ENCODE measurements at places on chromosomes 5 and 9.

GRCh38 chr9:113381909-113382411, 5.2 kb upstream of the HDHD3 start:
- DNase-seq = no peak

DNA sequence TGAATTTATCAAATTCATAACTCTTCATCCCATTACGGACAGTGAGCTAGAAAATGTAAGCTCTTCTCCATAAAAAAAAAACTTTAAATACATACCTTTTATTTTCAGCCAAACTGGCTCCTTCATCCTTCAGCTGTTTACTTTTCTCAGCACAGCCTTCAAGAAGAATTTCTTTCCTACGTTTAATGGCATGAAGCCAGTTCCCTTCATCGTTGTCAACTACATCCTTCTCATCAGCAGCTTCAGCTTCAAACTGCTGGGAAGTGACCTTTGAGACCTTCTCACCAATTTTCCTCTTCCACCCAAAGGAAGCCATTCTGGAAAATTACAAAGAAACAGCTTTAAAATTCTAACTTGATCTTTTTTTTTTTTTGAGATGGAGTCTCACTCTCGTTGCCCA, 9.1 kb downstream of the TTC33 start:
- DNase-seq = no peak

DNA sequence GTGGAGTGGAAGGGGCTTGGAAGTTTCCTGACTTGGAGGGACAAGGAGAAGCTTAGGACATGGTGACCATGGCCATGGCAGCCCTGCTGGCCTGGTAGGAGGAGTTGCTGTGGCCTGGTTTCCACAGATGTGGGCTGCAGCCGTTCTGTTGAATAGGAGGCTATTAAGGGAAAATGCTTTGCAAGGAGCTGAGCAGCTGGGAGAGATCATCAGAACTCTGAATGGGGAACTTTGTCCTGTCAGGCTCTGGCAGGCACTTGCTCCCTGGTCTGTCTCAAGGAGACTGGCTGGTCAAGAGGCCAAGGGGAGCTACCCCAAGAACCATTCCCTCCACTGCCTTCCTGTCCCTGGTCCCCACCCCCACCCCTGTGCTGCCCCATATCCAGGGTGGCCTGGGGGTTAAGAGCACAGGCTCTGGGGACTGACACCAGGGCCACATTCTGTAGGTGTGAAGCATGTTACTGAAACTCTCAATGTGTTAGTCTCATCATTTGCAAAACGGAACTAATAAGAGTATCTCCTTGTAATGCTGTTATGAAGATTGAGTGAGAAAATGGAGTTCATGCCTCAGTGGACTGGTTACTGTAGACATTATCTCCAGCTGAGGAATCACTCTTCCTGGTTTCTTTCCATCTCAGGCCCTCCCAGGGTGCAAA, 84.0 kb upstream of the ARAP3 start:
- no peak for DNase-seq

GRCh38 chr5:159965031-159965837, 43.7 kb upstream of the TTC1 start:
- peak; percentile 8 for DNase-seq

DNA sequence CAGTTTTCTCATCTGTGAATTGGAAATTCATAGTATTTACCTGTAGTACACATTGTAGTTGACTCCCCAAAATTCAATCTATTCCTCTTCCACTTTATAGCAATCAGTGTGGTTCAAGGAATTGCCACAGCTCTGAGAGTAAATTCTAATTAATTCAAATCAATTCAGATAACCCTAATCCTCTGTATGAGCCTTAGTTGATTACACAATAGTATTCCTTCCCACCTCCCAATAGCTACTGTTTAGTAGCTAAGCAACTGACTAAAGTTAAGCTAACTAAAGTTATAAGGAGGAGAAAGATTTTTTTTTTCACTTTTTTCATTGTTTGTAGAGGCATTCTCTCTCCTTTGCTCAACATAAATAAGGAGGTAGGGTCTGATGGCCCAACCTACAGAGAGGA, 77.5 kb downstream of the ARRDC3 start:
- DNase-seq = no peak

GRCh38 chr5:164893071-164893470, 1387.7 kb downstream of the MAT2B start:
- no peak for DNase-seq

- DNase-seq = no peak
Observed at GRCh38 chr9:78835928-78836450, 539.1 kb downstream of the PSAT1 start.

DNA sequence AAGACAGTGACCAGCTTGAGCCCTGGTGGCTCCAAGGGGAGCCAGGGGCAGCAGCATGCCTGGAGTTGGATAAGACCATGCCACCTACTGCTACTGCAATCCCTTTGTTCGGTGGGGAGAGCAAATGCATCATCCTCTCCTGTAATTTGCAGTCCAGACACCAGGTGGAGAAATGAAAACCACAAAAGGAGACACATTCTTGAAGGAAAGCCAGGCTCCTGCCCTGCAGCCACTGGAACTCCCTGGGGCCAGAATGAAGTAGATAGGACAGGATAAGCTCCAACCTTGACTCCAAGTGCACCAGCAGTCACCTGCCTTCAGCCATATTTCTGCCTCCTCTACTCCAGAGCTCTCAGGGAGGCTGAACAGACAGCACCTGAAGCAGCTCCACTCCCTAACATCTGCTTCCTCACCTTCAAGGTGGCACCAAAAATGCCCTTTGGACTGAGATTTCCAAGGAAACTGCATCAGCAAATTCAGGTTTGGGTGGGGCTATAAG, 65.1 kb upstream of the IQGAP2 start:
- peak; percentile 70 for DNase-seq

DNA sequence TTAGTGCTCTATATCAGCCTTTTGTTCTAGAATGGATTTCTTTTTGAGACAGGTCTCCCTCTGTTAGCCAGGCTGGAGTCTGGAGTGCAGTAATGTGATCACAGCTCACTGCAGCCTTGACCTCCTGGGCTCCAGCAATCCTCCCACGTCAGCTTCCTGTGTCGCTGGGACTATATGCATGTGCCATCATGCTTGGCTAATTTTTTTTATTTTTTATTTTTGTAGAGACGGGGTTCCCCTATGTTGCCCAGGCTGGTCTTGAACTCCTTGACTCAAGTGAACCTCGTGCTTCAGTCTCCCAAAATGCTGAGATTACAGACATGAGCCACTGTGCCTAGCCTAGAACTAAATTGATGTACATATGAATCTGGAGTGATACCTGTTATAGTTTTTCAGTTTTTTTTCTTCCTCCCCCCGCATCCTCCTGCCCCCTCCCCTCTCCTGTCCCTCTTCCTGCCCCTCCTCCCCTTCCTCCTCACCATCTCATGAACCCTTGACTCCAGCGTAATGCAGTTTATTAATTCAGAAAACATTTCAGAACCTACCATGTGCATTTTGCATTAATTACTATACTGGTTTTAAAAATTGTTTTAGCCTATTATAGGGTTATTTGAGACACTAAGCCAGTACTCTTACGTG, 37.4 kb upstream of the TNFAIP8 start:
- peak; percentile 59 for DNase-seq

- no peak for DNase-seq
Observed at GRCh38 chr5:133945568-133945967, 22.9 kb downstream of the C5orf15 start.

DNA sequence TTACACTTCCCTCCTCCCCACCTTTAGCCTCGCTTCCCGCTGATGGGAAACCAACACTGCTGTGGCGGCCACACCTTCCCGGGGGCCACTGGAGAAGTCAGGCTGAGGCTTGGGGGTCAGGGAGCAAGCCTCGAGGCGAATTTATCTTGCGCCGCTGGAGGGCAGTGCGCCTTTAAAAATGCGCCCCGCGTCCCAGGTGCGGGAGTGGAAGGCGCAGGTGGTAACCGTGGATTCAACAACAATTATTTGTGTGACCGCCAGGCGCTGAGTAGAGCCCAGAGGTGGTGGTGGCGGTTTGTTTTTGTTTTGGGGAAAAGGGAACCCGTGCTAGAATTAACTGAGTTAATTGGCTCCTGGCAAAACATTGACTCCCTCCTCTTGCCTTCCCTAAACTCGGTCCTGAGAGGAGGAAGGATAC, 1.1 kb downstream of the CFAP77 start:
- DNase-seq = peak; percentile 77

DNA sequence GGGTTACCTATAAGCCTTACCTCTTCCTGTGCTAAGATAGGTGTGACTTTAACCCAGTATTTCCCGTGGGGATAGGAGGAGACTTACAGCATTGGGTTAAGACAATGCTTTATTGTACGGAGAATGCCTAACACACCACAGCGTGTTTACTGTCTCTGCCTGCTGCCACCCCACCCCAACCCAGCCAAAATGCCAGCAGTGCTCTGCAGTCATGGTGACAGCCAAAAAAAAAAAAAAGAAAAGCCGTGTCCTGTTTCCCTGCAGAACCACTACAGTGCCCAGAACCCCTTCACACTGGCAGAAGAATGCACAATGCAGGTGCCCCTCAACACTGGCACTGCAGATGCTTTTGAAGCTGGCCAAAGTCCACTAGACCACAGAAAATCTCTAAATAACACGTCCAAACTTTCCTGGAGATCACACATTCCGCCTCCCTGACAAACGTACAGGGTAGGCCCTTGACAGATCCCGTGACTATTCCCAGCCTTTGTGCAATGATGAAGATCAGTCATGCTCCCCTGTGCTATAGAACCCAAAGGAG, 102.2 kb downstream of the SERINC5 start:
- DNase-seq = peak; percentile 37

DNA sequence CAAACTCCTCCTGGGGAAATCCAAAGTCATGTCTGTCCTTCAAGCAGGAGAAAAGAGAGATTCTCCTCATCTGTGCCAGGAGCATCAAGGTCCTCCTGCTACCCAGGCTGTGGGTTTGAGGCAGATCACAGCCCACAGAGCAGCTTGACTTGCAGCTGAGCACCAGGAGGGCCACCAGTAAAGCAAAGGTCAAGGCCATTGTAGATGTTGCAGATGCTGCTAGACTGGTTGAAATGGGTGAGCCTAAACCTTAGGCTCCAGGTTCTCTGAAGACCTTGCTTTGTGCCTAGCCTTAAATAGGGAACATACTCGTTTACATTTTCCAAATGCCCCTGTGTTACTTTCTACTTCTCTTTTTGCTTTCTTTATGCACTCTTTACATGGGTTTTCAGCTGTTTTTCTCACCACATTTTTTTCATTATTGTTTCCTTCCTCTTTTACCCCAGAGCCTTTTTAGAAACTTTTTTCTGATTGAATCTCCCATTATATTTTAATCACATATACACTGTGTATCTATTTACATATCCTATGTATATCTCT, at the start of gene IFNA2:
Gene IFNA2, minus strand, starts transcription at position 268 of the 540 bp plus-strand sequence. Its CDS starts 69 bp downstream, at position 199.
- DNase-seq = no peak

GRCh38 chr9:34380511-34381315, 4.0 kb upstream of the MYORG start:
- peak; percentile 80 for DNase-seq

- DNase-seq = peak; percentile 13
Observed at GRCh38 chr9:97632248-97632984, 752 bp downstream of the TSTD2 start.

DNA sequence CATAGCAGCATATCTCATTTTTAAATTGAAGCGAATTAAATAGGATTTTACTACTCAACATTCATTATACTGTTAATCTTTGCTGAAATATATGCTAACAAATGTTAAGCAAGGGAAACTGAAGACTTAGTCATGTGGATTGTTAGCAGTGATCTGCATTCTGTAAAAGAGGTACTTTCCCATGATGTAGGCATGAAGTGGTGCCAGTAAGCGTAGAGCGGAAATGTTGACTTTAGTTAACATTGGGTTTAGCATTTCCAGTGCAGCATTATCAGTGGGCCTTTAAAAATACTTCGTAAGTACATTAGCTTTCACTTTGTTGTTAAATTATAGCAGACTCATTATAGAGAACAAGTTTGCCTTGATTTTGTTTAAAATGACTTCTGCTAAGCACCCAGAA, 130.3 kb downstream of the CDC42SE2 start:
- peak; percentile 68 for DNase-seq

GRCh38 chr9:13728917-13729811, 449.7 kb upstream of the MPDZ start:
- DNase-seq = no peak

- DNase-seq = no peak
Observed at GRCh38 chr5:129245489-129245888, 150.9 kb downstream of the ISOC1 start.

- no peak for DNase-seq
Observed at GRCh38 chr5:98514215-98514614, 259.2 kb upstream of the RGMB start.

DNA sequence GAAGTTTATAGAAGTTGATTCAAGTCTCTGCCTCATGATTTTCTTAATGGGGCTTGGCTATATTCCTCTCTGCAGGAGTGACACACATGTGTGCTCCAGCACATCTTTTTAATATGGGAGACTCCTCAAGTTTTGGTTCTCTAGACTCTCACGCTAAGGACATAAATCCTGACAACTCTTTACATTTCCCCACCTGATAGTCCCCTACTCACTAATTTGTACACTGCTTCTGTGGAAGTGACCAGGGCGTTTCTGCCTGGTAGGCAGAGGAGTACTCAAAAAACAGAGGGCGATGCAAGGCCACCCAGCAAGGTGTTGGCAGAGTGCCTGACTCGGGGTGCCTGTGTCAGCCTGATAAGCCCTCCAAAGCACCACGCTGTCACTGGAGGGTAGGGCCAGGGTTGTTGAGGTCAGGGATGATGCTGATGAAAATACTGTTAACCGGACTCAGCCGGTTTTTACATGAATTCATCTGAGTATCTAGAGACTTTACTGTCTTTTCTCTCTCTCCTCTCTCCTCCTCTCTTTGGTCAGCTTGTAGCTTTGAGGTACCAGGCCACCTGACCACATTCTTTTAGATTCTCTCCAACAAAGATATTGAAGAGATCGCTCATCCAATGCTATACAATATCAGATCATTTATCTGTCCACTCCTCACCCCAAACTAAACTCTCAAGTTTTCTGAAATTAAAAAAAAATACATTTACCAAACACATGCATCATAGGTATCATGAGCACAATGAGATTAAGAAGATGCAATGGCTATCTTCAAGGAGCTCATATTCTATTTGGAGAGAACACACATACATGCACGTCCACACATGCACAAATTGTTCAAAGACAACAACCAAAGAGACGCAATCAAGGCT, 205.2 kb downstream of the PIK3R1 start:
- DNase-seq = no peak

GRCh38 chr5:162801235-162801634, 636.2 kb upstream of the CCNG1 start:
- no peak for DNase-seq

- DNase-seq = no peak
Observed at GRCh38 chr5:179610109-179610902, 13.2 kb downstream of the HNRNPH1 start.

- no peak for DNase-seq
Observed at GRCh38 chr5:7436521-7436920, 40.6 kb downstream of the ADCY2 start.

DNA sequence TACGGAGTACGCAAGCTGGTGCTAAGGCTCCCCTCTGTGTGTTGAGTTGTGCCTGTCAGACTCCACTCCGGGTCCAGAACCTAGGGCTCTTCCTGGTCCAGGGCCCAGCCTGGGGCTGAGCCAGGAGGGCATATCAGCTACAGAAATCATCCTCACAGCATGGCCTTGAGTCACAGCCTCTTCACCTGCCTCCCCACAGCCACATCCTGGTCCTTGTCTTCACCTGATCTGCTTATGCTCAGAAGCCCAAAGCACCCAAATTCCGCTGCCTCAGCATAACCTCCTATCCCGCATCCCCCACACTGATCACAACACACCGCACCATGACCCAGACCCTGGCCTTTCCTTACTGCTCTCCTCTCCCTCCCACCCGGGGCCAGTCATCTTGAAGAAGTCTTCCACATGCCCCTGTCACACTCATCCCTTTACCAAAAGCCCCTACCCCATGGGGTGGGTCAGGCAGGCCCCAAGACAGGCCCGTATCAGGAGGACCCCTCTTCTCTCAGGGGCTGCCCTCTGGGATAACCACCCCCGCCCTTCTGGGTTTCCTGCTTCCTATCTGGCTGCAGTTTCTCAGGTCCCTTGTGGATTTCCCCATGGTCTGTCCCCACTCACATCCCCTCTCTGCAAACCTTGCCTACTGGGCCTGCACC, 1.3 kb upstream of the IL3 start:
- no peak for DNase-seq

Measured in CD4-positive, alpha-beta T cell treated with Interleukin-4 for 1 hour (primary cell).